IPS DF 6.9 (cell line): ENCODE measurements at places on chromosomes 5 and 9.

DNA sequence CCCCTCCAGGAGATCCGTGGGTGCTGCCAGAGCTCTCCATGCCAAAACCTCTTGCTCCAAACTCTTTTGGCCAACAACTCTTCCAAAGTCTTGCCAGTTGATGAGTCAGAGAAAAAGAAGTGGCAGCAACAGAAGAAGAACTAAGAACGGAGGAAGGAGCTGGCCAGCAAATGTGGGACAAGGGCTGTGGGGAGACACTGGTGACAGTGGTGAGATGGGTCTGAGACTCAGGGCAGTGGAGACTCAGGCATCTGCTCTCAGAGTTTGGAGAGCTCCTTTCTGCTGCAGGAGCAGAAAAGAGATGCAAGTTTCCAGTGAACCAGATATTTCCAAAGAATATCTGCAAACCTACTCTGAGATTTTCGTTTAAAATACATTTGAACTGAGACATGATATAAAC is 92.3 kb upstream of the SEMA6A start:
- no peak for DNase-seq

DNA sequence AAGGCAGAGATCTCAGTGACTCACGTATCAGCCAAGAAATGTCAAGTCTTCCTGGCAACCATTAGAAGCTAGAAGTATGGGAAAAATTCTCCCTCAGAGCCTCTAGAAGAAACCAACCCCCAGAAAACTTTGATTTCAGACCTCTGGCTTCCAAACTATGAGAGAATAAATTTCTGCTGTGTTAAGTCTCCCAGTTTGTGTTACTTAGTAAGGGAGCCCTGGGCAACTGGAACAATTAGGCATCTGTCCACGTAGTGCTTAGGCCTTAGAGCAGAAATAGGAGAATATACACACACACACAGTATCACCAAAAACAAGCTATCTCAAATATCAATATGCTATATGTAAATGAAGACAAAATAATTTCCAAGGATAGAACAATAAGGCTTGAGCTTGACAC is 894.8 kb upstream of the CDH10 start:
- no peak for DNase-seq

DNA sequence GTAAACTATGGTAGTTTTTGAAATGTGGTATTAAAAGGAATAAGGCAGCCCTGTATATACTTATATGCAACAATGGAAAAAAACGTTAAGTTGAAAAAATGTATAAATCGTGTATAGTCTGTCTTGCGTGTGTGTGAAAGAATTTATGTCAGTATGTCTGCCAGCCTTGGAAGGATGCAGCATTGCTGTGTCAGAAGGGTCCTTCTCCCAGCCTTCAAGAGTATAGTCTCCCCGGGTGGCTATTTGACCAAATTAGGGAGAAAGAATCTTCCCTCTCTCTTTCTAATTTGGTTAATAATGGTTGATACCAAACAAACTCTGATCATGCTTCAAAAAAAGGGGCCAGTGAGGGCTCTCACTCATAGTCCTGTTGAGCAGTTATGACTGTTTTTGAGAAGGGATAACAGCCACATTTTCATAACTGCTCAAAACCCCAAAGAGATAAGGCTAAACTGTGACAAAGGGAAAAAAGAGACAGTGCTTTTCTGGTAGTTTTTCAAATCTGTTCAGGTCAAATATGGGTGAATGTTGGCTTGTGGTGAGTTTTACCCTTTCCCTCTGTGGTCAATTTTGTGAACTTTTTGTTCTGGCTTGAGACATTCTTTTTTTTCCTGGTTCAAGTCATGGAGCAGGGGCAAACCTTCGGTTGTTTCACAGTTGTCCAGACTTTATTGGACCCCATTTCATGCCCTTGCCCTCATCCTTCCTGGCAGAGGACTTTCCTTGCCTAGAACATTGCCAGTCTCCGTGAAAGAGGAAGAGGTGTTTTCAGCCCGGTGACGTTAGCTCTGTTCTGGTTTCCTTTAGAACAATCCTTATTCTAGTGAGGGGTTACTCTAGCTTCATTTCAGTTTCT is 21.0 kb downstream of the SNX30 start:
- no peak for DNase-seq

GRCh38 chr9:110143485-110143884 is 64.5 kb downstream of the C9orf152 start:
- DNase-seq: no peak

- no peak for DNase-seq
Measured at GRCh38 chr5:560792-561166, 36.5 kb upstream of the SLC9A3 start.

GRCh38 chr9:20312732-20313131 is 309.6 kb downstream of the MLLT3 start:
- DNase-seq: no peak

- no peak for DNase-seq
Measured at GRCh38 chr5:78953092-78953800, 31.9 kb downstream of the ARSB start.
